Cardiac muscle cell (in vitro differentiated cells and primary cell): ENCODE measurements at places on chromosomes 7 and 10.

DNA sequence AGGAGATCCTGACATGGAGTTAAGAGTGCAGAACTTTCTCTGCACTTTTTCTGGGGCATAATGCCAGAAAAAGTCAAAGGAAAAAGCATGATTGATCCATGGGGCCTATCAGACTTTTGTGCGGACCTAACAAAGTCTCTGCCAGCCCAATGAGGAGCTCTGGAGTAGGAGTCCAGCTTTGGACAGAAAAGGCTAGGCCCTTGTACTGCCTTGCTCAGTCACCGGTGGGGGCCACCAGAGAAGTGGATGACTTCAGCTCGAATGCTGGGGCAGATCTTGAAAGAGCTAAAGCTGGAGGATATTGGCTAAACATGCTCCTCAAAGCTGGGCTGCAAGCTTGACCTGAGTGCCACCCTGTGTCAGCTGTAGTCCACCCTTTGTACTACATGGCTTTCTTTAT is 2.8 kb upstream of the ZC3HAV1 start:
- no peak for DNase-seq

- no peak for DNase-seq
Observed at GRCh38 chr7:32275216-32276009, 205.2 kb upstream of the PDE1C start.

GRCh38 chr10:17792991-17793390 is 16.2 kb upstream of the MRC1 start:
- no peak for DNase-seq

DNA sequence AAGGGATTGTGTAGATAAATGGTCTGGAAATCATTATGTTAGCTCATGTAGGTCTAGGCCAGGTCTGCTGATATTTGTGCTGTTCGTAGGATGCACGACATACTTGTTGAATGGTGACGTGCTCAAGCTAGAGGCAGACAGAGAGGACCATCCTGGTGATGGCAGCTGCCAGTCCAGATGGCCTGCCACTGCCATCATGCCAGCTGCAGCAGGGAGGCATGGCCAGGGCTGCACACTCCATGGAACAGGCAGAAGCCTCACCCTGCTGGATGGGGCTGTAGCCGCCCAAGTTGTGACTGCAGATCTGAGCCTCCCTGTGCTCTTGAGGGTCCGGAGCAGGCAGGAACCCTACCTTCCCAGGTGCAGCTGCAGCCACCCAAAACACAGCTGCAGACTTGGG is 80.3 kb downstream of the SPDYE5 start:
- DNase-seq = no peak

- DNase-seq = no peak
Observed at GRCh38 chr10:23070913-23071218, 24.5 kb upstream of the MSRB2 start.

DNA sequence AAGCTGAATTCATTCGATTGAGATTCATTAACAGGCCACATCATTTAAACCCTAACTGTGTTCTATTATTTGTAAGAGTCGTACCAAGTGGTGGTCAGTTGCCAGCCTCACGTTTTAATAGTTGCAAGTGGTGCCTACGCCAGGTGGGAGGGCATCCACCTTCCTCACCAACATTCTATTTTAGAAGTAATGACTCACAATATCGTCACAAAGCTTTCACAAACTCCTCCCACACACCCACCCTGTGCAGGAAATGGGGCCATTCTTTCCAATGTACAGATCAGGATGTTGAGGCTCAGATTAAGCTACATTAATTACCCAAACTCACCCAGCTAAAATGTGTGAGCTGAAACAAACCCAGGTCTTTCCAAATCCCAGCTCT is 77.3 kb upstream of the SAMD8 start:
- DNase-seq = no peak

- DNase-seq = peak; percentile 73
Observed at GRCh38 chr10:3750006-3750816, 34.8 kb downstream of the KLF6 start.

DNA sequence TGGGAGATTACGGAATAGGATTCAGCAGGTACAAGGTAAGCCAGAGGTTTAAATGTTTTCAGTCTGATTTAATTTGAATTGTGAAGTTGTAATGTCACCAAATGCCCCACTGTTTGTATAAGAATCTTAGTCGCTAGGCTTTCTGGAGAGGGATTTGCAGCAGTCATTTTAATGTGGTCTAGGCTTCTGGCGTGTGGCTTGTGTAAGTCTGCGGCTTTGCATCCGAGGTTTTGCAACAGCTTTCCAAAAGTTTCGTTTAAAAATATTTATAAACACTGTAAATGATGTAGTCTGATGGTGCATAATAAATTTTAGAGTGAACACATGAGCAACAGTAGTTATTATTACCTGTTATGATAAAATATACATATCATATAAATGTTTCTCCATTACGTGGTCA is 26.1 kb upstream of the BHLHA15 start:
- DNase-seq = no peak

GRCh38 chr10:21173802-21174714 is 276.9 kb upstream of the NEBL start:
- peak; percentile 61 for DNase-seq

DNA sequence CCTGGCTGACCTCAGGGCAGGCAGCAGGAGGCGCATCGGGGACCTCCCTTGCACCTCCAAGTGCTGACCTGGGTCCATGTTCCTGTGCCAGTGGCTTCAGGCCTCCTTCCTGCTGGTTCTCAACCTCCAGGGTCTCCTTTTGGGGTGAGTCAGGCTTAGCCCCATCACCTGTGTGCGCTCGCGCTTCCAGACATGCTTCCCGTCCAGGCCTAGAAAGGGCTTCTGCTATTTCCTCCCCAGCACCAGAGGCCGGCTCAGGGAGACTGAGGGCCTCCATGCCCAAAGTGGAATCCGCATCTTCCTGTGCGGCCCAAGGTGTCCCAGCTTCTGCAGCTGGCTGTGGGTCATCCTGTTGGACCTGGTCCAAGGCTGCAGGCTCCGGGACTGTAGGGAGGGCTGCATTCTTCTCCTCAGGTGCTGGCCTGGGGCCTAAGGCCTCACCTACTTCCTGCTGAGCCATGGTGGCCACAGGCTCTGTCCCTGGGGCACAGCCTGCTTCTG is 5.9 kb downstream of the NACAD start:
- no peak for DNase-seq

DNA sequence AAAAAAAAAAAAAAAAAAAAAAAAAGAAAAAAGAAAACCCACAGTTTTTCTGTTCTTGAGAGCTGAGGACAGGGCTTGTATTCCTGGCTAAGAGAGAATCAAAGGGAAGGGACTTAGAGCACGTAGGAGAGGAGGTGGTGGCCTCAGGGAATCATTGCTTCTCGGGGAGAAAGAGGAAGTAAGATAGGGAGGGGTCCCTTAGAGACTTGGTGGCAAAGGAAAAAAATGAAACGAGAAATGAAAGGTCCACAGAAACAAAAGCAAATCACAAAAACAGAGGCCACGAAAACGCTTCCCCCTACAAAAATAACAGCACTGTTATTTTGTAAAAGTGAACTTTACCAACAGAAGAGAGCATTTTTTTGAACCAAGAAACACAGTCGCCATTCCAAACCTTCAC is 323.1 kb upstream of the GALNT17 start:
- no peak for DNase-seq

GRCh38 chr7:2444476-2444875 is 31.7 kb downstream of the GRIFIN start:
- DNase-seq = no peak

- DNase-seq = peak; percentile 65
Observed at GRCh38 chr10:6195846-6196245, 6.9 kb upstream of the PFKFB3 start.

DNA sequence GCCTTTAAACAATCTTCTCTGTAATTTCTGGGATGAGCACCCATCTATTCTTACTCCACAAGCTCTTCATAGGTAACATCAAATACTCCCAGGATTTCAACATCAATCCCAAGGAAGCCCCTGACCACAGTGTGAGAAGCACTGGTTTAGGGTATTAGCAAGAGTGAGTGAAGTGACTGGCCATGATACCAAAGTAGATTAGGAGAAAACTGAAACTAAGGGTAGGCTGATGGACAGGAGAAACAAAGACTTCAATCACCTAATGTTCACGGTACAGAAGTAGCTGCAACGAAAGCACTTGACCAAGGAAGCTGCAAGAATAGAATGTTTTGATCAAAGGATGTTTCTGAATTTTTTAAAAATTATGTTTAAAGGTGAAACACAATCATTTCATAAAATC is 49.8 kb downstream of the LMBR1 start:
- DNase-seq = no peak

GRCh38 chr7:42624471-42624870 is 287.4 kb downstream of the C7orf25 start:
- peak; percentile 10 for DNase-seq

GRCh38 chr7:130187360-130187759 is 17.8 kb downstream of the TMEM209 start:
- no peak for DNase-seq

GRCh38 chr10:75012471-75012870 is 99.0 kb upstream of the SAMD8 start:
- DNase-seq = no peak

- DNase-seq = no peak
Observed at GRCh38 chr10:122669842-122670241, 29.8 kb downstream of the C10orf120 start.

- DNase-seq = no peak
Observed at GRCh38 chr7:99713995-99714570, 20.9 kb downstream of the CYP3A7 start.

DNA sequence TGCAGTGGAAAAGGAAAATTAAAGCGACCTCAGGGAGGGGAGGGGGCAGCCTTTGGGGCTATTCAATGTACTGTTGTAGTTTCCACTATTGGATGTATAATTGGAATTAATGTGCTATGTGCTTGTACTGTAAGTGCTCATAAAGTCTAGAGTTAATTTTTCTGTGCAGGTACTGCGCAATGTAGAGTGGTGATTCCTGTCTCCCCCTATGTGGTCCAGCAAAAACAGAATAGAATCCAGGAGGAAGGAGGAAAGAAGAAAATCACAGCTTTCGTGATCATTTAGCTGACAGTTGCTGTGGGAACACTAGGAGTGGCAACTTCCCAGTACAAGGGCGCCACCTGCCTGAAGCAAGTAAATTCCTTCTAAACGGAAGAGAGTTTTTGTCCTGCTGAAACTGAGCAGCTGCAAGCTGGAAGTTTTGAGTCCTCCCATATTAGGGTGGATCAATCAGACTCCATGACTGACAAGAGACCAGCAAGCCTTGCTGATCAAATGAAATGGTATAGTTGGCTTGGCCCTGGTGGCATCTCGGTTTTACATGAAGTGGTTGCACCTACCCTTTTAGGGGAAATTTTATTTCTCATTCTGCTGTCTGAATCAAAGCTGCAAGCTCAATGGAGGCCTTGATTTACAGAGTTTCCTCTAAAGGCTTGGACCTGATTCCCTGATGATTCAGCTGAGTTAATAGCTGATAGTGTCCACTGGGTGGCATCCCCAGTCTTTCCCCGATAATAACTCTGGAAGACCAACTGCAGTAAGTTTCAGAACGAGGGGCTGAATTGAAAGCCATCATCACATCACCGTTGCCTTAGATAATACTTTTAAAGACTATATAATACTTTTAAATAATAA is 299.8 kb downstream of the HGF start:
- DNase-seq = peak; percentile 87

DNA sequence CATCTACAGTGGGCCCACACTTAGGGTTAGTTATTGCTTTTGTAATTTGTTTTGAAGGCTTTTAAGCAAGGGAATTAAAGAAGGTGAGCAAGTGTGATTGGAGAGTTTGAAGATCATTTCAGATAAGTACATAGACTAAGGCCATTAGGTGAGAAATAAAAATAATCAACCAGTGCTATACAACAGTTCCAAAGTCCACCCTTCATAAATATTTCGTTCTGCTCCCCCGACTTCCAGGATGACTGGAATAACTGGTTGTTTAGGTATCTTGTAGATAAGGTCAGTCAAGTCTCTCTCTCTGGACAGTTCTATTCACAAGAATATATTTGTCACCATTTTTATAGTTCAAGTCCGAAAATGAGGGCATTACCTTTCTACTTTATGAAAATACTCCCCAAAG is 98.0 kb upstream of the MBL2 start:
- no peak for DNase-seq

GRCh38 chr7:40301486-40302068 is 166.8 kb downstream of the SUGCT start:
- no peak for DNase-seq

- DNase-seq = no peak
Observed at GRCh38 chr7:148390381-148390780, 200.2 kb upstream of the C7orf33 start.

DNA sequence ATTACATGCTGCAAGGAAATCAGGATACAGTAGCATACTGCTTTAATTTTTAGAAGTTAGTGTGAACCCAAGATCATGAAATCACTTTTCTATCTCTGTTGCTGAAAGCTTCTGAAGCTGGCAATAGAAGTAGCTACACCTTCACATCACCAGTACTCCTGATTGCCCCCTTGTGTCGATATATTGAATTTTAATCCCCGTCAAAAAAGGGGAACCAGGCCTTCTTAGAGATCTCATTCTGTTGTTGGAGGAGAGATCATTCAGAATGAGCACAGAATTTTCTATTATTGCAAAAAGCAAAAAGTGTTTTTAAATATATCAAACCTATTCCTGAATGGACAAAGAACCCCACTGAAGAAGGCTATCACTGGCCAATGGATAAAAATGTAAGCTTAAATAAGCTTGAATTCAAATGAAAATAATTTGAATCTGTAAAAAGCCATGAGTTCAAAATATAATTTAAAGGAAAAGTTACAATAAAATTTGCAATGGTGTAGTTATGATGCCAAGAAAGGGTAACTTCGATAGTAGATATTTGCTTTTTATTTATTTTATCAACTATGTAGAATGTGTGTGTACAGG is 39.7 kb upstream of the TEX47 start:
- peak; percentile 50 for DNase-seq

- DNase-seq = no peak
Observed at GRCh38 chr10:68142761-68143160, 33.5 kb downstream of the MYPN start.

- no peak for DNase-seq
Observed at GRCh38 chr10:101453791-101454718, 100.1 kb downstream of the BTRC start.

GRCh38 chr7:5824297-5824610 is 42.8 kb upstream of the RNF216 start:
- DNase-seq = no peak

- DNase-seq = no peak
Observed at GRCh38 chr7:152699079-152699478, 23.1 kb upstream of the XRCC2 start.

DNA sequence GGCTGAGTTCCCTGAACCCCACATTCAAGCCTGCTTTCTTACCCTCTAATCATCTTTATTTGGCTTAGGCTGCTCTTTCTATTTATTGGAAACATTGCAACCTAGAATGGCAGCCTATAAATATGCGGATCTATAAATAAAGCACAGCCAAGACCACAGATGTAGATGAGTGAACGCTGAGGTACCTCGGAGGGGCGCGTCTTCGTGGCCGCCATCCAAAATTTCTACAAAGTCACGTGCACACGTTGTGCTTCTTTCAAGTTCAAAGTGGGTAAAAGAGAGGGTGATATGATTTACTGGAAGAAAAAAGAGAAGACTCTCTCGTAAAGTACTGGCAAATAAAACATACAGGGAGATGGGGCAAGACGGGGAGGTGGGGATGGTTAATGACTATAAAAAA is 132.6 kb upstream of the RSU1 start:
- no peak for DNase-seq

- no peak for DNase-seq
Observed at GRCh38 chr10:122486406-122487080, 25.2 kb downstream of the HTRA1 start.
